Effector memory CD4-positive, alpha-beta T cell (primary cell): ENCODE measurements at places on chromosomes 7 and 10.

- DNase-seq = no peak
Observed at GRCh38 chr7:158975526-158976467, 119.4 kb downstream of the DYNC2I1 start.

DNA sequence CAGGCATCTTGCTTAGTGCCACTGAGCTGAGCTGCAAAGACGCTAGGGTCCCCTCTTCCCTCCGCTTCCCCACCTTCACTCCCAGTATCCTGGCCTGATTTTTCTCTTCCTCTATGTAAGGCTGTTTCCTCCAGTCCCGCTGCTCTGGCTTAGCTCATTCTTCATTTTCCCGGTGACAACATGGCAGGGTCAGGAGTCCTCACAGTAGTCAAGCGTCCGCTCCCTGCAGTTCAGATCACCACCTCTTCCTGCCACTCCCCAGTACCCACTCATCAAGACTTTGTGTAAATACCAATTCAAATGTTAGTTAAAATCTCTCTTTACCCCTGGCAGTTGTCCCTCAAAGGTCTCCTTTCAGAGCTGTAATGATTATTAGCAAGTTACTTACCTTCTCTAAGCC is 650.4 kb upstream of the CELF2 start:
- DNase-seq = no peak

GRCh38 chr7:2242541-2243429 is 759 bp downstream of the NUDT1 start:
- DNase-seq = no peak

DNA sequence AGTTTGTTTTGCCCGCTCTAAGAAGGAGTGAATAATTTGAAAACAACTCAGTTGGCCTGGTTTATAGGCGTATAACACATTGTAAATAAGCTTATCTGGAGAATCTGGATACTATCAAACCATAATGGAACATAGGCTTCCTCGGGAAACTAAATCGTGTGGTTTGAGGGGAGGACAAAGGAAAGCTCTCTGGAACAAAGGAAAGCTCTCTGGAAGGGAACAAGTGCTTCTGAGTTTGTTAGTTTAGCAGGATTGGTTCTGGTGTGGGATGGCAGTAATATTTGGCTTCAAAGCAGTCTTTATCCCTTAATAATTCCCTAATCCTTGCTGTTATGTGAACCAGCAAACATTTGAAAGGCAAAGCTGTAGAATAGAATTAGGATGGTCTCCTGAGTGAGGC is 15.0 kb upstream of the SLK start:
- DNase-seq = no peak

- no peak for DNase-seq
Observed at GRCh38 chr7:148763622-148764021, 64.9 kb downstream of the CUL1 start.

- no peak for DNase-seq
Observed at GRCh38 chr10:84314275-84314674, 14.1 kb upstream of the CCSER2 start.

- DNase-seq = no peak
Observed at GRCh38 chr7:11726794-11727155, 105.2 kb downstream of the THSD7A start.

DNA sequence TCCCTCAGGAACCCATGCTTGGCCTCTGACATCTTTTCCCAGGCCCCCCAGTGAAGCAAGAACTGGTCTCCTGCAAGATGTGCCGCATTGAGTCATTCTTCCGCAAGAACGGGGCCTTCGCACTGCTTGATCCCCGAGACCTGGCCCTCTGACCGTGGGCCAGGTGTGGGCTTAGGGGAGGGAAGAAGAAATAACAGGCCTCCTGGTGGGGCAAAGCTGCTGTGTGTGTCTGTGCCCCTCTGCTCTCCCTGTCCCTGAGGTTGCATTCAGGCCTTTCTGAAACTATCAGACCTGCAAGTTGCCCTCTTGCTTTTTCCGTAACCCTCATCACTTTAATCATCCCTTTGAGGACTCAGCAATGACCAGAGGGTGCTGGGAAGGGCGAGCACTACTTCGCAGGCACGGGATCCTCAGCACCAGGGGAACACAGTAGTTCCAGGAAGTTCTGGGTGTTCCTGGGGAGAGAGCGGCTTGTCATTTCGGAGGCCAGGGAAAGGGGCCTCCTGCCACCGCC is 6.0 kb downstream of the ATP6V1F start:
- no peak for DNase-seq

DNA sequence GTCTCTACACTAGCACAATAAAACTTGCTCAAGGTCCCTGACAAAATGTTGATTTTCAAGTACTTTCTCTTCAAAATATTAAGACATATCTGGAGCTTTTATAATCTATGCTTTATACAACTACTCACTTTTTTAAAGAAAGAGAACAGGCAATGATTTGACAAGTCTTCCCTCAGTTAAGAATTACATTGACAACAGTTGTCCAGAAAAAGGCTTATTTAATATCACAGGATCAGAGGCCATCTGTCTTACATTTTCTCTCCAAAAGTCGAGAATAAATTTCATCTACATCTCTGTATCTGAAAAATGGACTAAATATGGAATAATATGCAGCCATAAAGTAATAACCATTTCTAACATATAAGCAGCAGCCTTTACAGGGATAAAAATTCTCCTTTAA is 8.2 kb upstream of the RNF148 start:
- no peak for DNase-seq

GRCh38 chr10:35446439-35446838 is 110.1 kb downstream of the CCNY start:
- no peak for DNase-seq

DNA sequence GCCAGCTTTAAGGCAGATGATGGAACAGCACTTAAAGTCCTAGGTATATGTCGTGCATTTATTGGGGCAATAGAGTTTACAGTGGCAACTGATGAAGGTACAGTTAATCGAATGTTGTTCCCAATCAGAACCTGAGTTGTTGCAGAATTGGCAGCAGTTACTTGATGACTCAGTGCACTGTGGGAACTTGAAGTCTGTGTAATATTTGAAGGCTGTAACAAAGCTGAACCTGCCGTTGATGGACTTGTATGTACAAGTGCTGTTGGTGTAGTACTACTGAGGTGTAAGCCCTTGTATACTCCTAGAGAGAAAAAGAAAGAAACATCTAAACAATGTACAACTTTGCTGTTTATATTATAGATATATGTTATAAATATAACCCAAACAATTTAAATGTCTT is 75.3 kb downstream of the EPC1 start:
- no peak for DNase-seq

- DNase-seq = no peak
Observed at GRCh38 chr7:8284606-8285005, 22.6 kb upstream of the ICA1 start.

DNA sequence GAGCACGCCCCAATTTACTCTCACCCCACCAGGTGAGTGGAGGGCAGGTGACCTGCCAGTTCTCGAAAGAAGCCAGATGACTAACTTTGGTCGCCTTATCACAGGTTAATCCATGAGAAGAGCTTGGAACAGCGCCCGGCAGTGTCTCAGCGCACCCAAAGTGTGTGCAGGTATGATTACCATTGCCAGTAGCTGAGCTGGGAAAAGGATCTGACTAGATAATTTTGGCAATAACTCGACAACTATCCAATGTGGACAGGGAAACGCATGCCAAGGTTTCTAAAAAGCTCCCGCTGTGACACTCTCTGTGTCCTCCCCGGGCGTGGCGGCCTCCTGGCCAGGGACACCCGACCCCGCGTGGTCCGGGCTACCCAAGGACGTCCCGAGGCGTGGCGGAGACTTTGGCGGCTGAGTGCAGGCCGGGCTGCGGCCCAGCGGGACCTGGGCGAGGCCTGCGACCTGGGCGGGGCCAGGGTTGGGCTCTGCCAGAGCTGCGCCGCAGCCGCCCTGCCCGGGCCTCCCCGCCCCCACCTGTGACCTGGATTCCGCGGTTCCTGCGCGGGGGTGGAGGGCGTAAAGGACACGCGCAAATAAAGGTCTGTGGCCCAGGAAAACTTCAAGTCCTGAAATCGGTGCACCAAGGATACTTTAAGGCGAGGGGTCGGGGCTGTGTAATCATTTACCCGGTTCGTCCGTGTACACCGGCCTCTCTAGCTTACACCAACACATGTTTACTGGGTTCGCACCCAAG is 13.7 kb upstream of the WAPL start:
- no peak for DNase-seq
